A673 (cell line): ENCODE measurements at places on chromosomes 2 and 18. TPM values are rescaled to one million over a fixed set of nuclear protein-coding genes. Genes with fewer than 3 reads are reported as not detected.

The SERPINB12 gene
- not detected in 2 replicates for total RNA-seq

DNA sequence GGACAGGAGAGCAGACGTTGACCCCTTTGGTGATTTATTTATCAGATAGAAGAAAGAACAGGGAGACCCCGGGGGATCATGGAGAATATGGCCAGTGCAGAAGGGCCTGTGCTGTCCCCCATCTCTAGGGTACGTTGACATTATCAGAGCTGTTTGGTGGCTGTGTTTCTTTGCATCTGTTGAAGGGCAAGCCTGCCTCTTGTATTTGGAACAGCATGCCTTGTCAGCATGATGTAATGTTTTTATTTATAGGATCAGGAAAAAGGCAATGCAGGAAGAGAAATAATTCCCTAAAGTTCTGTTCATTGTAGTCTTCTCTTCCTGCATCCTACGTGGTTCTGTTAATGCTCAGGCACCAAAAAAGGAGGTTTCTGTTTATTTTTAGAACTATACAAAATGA, 49.8 kb upstream of the CABYR start:
- H3K27me3 ChIP-seq = no peaks in the 10 kb centered on the region
- H3K27ac ChIP-seq = no peak overlapping the region
- peaks cover 9% of the 10 kb centered on the region for H3K4me1 ChIP-seq
- H3K36me3 ChIP-seq = no peaks in the 10 kb centered on the region
- no peak overlapping the region for H3K4me3 ChIP-seq

DNA sequence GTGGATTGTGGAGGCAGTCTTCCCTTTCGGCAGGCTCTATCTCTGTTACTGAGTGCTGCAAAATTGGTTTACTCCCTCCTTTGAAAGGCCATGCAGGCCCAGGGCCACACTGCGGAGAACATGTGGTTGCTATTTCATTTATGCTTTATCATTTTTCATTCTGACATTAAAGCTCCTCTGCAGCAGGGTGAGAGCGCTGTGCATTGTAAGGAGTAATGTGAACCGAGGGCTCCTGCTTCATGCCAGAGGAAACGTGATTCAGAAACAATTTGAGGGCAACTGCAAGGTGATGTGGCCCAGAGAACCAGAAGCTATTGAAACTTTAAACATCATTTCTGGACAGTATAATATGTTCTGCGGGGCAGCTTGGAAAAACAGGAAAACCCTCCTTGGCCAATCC, 341.6 kb upstream of the NT5C1B start:
- H3K4me1 ChIP-seq = no peaks in the 10 kb centered on the region
- no peaks in the 10 kb centered on the region for H3K36me3 ChIP-seq
- no peak overlapping the region for H3K4me3 ChIP-seq
- H3K27ac ChIP-seq = no peak overlapping the region
- no peaks in the 10 kb centered on the region for H3K27me3 ChIP-seq

The FKBP1B gene
- 2.9 and 3.7 TPM in 2 replicates for total RNA-seq

GRCh38 chr18:11899063-11899462, 9.1 kb downstream of the MPPE1 start:
- no peaks in the 10 kb centered on the region for H3K27me3 ChIP-seq
- no peaks in the 10 kb centered on the region for H3K36me3 ChIP-seq
- no peaks in the 10 kb centered on the region for H3K4me1 ChIP-seq
- DNase-seq = no peak
- H3K27ac ChIP-seq = no peak overlapping the region

DNA sequence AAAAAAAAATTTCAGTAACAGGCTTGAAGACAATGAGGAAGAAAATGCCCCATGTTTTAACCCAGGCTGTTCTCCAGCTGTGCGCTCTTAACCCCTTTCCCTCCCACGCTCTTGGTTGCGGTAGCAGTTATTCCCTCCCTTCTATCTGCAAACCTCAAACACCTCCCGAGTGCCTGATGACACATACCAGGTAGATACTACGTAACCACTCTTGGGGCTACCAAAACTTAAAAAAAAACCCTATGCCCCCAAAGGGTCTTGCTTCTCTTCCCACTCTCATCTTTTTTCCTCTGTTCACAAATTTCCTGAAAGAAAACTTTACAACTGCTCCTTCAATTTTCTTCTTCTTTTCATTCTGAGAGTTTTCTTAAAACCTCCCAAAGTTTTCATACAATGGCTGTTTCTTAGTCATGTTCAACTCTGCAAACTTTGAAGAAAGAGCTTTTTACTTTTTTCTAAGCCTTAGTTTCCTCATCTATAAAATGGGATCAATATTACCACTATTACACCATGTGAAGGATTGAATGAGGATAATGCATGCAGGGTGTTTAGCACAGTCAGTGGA, 4.9 kb upstream of the DRC1 start:
- no peaks in the 10 kb centered on the region for H3K27me3 ChIP-seq
- peaks cover 5% of the 10 kb centered on the region for H3K4me1 ChIP-seq
- H3K4me3 ChIP-seq = no peak overlapping the region
- no peak for DNase-seq
- H3K36me3 ChIP-seq = no peaks in the 10 kb centered on the region

The TSPYL6 gene
- total RNA-seq = not detected in 2 replicates

The MYCN gene
- 2.8 and 3.4 TPM in 2 replicates for total RNA-seq
